CD8-positive, alpha-beta T cell (primary cell): ENCODE measurements at places on chromosomes 3 and 15.
A peak's percentile ranks its signal among the peaks of the same experiment; 100 is the strongest.

DNA sequence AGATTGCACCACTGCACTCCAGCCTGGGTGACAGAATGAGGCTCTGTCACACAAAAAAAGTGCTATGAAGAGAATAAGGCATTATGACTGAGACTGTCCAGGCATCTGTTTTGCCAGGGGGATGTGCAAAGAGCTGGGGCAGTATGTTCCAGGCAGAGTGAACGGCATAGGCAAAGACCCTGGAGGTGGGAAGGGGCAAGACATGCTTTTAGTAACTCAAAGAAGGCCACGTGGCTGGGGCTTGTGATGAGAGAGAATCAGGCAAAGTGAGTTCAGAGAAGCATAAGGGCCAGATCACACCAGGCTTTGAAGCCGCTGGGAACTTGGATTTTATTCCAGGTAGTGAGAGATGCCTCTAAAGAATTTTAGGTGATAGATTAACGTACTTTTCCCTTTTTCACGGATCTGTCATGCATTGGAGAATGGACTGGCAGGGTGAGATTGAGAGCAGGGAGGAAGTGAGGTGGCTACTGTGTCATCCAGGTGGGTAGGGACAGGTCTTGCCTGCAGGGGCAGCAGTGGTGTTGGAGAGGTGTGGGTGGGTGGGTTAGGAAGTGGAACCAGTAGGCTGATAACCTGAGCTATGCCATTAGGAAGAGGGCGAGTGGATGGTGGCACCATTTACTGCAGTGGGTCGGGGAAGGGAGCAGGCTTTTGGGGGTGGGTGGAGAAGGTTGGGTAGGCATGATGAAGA, 31.7 kb downstream of the ATP2B2 start:
- DNase-seq: no peak

GRCh38 chr3:83438188-83438587, 1520.6 kb upstream of the CADM2 start:
- no peak for DNase-seq

DNA sequence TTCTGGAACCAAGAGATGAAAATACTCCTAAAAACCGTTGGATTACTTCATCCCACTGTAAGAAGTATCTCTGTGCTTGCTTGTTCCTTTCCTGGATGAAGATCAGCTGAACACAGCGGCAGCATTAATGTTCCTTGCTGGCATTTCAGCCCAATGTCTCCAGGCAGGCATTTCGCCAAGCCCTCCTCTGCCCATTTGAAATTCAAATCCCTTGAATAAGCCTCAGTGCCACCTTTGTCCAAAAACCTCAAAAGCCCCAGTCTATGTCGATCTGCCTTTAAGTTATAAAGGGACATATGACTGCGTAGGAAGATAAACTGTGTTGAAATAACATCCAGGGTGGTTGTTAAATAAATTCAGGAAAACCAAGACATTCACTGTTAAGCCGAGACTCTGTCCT, 156.8 kb upstream of the PDZRN3 start:
- no peak for DNase-seq

GRCh38 chr15:51681303-51681963, at the start of gene SCG3:
SCG3 (plus strand) TSS chr15:51681503; CDS start chr15:51681756, 253 bp downstream.
- DNase-seq: peak; percentile 59

DNA sequence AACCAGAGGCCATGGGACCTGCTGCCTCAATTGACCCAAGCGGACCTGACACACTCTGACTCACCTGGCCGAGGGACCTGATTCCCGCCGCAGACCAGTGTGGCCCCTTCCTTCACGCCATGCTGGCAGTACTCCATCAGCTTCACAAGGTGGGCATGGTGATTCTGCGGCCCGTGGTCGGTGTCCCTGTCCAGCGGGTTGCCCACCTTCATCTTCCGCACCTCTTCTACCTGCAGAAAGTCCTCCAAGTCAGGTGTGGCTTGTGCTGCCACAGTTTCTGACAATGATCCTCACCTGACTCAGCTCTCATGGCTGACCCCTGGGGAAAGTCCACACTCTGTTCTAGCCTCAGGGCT, 25.9 kb upstream of the SLC41A3 start:
- DNase-seq: no peak
